ENCODE measurements at places on chromosomes 12 and 14.

DNA sequence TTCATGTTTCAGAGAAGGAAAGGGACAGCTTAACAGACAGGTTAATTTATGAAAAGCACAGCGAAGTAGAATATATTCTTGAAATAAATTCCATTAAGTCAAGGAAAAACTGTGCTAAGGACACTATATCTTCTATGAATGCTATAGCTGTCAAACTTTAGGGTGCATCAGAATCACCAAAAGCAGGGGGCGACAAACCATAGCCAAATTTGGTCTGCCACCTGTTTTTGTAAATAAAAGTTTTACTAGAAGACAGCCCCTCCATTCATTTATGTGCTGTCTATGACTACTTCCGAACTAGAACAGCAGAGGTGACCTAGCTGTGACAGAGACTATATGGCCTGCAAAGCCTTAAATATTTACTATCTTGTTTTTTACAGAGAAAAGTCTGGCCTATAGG lies 25.9 kb downstream of the PPP4R3A start:
- DNase-seq, result no peak

- peak; percentile 19 for DNase-seq
These were observed 14.2 kb upstream of the TXNRD1 start for GRCh38 chr12:104201238-104202001.

DNA sequence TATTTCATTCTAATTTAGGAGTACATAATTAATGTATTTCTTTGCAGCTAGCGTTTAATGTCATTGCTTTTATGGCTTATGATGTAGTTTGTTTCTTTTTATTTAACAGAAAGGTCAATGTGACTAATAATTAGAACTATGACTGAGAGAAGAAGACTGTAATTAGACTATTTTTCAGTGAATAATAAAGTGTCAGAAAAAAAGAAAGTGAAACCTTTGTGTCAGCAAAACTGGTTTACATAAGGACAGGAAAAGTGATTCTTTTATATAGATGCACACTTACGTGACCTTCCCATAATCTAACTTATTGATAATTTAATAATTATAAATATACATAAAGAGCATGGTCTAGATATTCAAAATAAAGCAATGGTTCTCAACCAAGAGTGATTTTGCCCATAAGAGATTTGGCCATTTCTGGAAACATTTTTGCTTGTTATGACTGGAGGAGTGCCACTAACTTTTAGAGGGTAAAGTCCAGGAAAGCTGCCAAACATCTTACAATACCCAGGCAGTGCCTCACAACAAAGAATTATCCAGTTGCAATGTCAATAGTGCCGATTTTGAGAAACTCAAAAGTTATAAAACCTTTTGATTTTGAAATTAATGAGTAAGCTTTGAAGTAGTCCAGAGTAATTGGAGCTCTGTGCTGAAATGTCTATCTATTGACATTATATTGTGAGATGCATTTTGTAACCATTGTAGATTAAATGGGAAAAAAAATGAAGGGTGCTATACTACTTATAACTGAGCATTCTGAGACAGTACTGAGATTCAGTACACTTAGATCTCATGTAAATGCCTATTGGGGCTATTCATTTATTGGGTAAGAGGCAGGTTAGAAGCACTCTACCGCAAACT lies 227.1 kb downstream of the C12orf50 start:
- no peak for DNase-seq

DNA sequence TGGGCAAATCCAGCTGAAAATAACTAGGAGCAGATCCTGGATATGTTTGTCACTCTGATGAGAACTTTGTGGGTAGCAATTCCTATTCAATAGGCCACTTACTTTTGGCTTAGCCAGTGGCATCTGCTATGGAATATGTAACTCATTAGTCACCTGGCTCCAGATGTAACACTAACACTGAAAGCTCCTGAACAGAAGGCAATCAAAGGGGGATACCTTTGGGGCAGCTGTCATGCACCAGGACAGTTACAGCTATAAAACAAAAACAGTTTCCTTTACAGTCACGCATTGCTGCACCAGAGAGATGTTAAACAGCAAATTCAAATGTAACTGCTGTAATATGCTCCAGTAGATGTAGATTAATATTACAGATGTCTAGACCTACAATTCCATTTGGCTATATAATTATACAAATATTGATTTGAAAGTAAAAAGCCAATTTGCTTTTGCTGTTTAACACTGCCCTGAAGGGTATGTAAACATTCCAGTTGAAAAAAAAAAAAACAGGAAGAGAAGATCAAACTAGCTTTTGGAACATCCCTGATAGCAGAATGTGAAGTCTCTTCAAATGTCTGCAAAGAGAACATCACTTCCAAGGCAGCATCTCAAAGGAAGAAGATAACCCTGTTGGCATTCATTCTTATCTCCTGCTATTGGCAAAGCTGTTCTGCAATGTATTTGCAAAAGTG lies 18.4 kb downstream of the RACGAP1 start:
- DNase-seq, result no peak

GRCh38 chr12:130335517-130336392 lies 1.9 kb upstream of the PIWIL1 start:
- DNase-seq, result peak; percentile 18

- DNase-seq, result no peak
These were observed 77.4 kb downstream of the KIF26A start for GRCh38 chr14:104215706-104216334.

DNA sequence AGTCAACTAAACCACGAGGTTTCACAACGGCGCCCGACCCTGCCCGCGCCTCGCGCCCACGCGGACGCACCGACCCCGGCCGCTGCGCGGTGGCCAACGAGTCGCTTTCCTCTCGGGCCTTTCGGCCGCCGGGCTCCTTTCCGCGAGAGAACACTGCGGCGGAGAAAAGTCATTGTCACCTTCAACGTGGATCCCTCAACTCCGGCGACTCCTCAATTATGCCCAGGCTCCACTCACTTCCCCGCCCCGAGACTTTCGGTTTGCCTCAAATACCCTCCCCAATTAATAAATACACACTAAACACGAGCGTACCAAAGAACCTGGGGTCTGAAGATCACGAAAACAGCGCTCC lies 450 bp downstream of the SINHCAF start:
- DNase-seq, result no peak

GRCh38 chr14:70660967-70661893 lies 19.5 kb downstream of the TTC9 start:
- no peak for DNase-seq

GRCh38 chr14:87409393-87409792 lies 583.6 kb downstream of the GALC start:
- DNase-seq, result no peak

- no peak for DNase-seq
These were observed 78.0 kb downstream of the NOC4L start for GRCh38 chr12:132222096-132222807.

- no peak for DNase-seq
These were observed 42.4 kb upstream of the STXBP6 start for GRCh38 chr14:25092258-25092740.

DNA sequence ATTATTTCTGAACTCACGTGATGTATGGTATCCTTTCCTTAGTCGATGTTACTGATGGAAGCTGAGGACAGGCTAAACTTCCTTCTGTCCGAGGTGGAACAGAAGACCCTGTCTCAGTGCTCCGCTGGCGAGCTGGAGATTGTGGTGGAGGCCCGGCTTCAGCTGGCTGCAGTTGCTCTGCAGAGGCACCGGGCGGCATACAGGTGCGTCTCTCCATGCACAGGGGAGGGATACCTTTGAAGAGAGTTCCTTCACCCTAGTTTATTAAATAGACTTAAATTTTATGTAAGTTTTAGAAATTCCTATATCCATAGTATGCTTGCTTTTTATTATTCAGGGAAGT lies 186.7 kb upstream of the NEDD1 start:
- no peak for DNase-seq

- DNase-seq, result no peak
These were observed 975.8 kb upstream of the FLRT2 start for GRCh38 chr14:84554136-84554535.
